ENCODE measurements at places on chromosomes 12 and 14.

DNA sequence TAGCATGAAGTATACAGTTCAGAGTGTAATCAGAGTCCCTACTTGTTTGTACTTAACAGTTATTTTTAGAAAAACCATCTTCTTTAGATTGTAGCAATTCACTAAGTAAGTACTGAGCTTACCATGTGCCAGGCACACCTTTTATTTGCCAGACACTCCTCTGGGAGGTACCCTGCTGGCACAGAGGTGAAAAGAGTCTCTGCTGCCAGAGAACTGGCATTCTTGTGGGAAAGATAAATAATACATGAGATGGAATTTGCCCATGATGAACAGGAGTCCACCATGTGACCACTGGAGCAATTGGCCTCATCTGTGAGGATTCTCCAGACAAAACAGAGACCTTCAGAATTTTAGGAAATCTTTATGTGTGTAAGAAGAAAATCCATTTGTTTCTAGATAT is 199.3 kb upstream of the SLC16A7 start:
- DNase-seq, result no peak

DNA sequence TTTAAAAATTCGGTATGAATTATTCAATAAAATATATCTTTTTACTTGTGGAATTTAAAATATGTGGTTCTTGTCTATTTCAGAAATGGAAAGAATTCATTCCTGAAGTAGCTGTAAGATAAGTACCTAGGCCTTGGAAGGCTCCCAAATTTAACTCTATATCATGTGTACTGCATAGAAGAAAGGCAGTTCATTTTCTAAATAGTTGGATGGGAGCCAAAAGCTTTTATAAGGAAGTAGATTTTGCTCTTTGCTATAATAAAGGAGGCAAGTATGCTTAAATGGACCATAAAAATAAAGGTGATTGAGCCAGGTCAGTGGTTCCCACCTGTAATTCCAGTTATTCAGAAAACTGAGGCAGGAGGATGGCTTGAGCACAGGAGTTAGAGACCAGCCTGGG is 187.5 kb downstream of the ATXN7L3B start:
- DNase-seq, result peak; percentile 62

DNA sequence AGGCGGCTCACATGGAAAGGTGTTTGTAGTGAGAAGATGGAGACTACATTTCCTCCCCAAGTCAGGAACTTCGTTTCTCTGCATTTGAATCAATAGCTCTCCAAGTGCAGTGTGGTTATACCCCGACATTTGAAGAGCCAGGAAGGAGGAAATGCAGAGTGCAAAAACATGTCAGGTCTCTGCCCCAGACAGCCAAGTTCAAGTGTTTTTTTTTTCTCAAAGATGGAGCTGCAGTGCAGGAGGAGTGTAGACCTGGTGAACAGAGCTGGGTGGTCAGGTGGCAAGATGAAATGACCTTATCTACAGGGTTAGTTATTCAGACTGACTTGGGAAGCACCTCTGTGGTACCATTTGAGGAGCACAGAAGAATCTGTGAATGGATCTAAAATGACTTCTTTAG is 21.3 kb downstream of the MLXIP start:
- no peak for DNase-seq

DNA sequence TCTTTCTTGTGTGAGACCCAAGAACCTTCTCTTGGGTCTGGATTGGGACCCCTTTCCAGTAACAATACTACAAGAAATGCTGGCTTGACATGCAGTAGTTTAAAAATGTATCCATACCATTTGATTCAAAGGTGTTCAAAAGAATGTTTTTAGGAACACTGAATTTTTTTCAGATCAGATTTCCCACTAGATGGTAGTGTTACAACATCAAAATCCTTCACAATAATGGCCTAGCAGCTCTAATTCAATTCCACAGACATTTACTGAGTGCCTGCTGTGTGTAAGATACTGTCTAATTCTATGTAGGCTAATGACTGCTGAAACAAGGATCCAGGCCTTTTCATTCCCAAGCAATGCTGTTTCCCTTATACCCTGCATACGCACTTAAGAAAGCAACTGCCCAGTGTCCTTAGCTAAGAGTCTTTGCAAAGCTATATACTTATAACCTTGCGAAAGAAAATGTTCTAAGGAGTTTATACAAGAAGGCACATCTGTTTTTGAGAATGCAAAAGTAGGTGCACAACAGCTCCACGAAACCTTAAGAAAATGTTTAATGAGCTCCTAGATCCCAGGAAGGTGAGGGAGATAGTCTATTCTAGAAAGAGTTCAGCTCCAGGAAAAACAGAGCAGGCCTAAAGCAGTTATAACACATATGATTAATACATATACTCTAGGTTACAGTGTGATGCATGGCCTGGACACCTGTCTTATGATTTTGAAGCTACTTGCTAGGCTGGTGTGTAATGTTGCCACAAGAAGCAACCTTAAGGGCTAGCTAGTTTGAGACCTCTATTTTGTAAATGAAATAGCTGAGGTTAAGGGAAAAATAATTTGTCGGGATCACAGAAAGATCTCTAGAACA is 50.9 kb upstream of the PKP2 start:
- peak; percentile 27 for DNase-seq

DNA sequence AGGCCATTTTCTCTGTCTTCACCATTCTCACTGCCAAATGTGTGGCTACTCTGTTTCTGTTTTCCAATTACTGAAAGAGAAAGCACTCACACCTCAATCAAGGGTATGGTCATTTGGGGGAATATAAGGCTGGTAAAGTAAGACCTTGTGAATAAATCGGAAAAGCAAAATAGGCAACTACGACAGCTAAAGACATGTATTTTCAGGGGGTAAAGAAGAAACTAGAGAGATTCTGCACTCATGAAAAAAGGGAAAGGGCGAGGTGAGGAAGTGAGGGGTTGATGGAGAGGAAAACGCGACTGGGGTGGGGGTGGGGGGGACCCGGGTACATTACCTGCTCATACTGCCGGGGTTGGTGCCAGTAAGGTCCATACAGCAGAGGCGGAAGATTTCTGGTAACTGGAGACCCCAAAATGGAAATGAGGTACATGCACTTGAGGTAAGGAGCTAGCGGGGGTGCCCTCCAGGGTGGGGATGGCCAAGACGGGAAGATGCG is 19.3 kb downstream of the CHD8 start:
- DNase-seq, result peak; percentile 18

- DNase-seq, result no peak
Observed at GRCh38 chr14:25358330-25358729, 308.4 kb upstream of the STXBP6 start.

DNA sequence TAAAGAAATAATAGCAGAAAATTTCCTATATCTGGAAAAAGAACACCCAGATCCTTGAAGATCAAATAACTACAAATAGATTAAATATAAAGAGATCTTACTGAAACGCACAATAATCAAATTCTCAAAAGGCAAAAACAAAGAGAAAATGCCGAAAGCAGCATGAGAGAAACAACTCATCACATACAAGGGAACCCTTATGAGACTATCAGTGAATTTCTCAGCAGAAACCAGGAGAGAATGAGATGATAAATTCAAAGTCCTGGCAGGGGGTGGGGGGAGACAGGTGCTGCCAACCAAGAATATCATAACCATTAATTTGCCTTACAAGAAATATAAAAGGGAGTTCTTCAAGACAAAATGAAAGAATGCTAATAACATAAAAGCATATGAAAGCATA is 73.7 kb downstream of the CEP128 start:
- no peak for DNase-seq

DNA sequence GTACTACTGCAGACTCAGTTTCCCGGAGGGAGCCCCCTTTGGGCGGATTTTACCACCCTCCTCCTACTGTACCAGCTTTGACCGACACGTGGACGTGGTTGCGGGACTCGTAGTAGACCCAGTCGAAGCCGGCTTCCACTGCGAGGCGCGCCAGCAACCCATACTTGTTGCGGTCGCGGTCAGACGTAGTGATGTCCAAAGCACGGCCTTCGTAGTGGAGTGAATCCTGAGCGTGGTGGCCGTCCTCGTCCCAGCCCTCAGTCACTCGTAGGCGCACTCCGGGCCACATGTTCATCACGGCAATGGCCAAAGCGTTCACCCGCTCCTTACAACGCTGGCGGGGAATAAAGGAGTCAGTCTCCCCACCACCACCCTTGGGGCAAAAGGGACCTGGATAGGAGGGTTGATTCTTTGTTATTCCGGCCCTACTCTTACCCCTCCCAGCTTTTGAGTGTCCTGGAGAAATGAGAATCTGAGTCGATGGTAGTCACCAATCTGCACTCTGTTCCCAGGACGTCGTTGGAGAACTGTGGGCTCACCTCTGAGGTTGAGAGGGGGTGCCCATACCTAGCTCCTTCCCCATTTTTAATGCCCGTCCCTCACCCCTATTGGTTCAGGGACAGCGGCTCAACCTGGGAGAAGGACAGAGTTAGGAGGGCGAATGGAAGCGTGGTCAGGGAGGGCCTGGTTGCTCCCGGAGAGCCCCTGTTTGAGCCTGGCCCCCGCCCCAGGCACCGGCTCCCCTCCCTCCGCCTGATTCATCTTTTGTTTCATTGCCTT is 3.4 kb downstream of the DHH start:
- no peak for DNase-seq

DNA sequence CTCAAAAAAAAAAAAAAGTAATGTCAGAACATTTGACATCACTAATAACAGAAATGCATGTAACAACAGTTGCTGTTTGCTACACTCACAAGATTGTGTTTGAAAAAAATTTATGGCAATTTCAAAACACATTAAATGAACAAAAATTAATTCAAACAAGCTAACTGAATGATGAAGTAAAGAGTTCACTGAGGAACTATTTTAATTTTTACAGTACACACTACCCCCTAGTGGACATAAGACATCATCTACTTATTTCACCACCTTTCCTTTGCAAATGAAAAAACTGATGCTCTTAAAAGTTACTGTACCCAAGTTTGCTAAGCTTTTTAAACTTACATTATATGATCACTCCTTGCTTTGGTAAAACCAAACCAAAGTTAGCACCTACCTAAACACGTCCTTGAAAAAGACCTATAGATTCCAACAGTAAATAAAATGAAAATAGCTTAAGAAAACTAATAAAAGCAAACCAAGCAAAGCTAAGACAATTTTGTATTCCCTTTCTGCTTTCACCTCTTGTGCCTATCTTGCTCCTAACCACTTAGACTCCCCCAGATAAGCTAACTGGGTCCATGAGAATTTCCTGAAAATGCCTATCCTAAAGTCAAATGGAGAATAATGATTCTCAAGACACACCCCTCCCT is 22.2 kb downstream of the UBE2N start:
- DNase-seq, result peak; percentile 77

GRCh38 chr14:53354336-53354735 is 201.2 kb upstream of the DDHD1 start:
- DNase-seq, result peak; percentile 24

DNA sequence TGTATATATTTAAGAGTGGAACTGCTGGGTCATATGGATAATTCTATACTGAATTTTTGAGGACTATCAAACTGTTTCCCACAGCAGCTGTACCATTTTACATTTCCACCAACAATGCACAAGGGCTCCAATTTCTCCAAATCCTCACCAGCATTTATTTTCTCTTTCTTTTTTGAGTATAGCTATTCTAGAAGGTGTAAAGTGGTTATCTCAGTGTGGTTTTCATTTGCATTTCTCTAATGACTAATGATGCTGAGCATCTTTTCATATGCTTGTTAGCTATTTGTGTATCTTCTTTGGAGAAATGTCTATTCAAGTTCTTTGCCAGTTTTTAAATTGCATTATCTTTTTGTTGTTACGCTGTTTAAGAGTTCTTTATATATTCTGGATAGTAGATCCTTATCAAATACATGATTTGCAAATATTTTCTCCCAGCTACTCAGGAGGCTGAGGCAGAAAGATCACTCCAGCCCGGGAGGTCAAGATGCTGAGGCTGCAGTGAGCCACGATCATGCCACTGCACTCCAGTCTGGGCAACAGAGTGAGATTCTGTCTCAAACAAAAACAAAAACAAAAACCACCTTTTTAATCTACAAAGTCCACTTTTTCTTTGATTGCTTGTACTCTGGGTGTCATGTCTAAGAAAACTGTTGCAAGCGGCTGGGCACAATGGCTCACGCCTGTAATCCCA is 32.8 kb downstream of the GTF2A1 start:
- no peak for DNase-seq

DNA sequence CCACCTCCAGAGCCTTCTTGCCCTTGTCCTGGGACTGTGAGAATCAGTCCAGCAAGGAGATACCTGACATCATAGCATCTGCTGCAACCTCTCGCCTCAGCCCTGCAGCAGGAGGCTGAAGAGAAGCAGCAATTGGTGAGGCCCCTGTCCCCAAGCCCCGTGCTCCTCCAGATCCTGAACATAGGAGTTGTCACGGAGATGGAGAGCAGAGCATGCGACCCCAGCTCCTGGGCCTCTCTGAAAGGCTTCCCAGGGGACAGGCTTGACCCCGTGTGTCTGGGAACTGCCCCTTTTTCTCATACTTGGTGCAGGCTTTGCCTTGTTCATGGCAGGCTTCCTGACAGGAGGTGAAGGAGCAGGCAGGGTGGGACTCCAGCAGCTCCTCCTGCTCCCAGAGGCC is 127.7 kb upstream of the PZP start:
- DNase-seq, result no peak

DNA sequence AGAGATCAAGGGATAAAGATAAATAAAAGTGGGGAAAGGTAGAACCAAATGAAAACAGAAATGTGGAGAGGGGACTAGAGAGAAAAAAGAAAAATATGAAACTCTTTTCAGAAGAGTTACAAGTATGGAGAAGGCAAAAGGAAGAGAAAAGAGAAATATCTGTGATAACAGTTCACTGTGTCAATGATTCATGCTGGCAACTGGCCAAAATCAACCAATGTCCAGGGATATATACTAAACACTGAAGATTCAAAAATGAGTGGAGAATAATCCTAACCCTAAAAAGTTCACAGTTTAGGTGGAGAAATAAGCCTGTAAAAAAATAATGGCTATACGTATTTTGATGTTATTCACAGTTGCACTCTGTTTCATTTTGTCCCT is 372.3 kb upstream of the KITLG start:
- DNase-seq, result peak; percentile 46

- peak; percentile 53 for DNase-seq
Observed at GRCh38 chr12:30694412-30695198, 1.1 kb downstream of the IPO8 start.

- no peak for DNase-seq
Observed at GRCh38 chr12:110230655-110231054, 50.4 kb upstream of the ATP2A2 start.
